Activated T-helper 9 cell treated with anti-CD3 and anti-CD28 coated beads, Interleukin-2, amount 50 U/mL, for 16 hours (primary cell): ENCODE measurements at places on chromosomes 16 and 17.

DNA sequence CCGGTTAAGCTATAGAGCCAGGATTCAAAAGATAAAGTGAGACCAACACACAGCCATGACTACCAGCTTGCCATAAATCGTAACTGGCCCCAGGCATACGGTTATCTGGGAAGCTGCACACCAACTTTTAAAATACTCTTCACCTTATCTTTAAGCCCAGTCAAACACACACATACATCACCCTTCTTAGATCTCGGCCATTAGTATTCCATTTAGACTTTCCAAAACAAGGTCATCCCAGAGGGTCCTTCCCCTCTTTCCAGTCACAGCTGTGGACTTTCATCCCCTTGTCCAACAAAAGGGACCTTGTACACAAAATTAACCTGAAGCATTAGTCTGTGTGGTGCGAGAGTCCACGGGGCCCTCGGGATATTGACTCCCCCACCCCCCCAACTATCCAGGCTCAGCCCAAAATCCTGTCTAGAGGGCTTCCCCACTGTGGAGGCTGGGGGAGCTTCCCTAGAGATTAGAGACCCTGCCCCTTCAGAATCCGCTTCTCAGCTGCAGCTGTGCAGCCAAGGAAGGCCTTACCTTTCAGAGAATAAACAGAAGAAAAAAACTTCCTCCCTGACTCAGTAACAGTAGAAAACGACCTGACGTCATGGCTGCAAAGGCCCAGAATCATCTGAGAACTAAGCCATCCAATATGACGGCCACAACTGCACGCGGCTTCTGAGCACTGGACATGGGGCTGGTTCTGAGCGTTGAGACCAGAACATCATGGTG is 9.9 kb downstream of the ZFHX3 start:
- DNase-seq = no peak

GRCh38 chr17:9240659-9241370 is 219.5 kb downstream of the NTN1 start:
- DNase-seq = no peak

GRCh38 chr17:64628641-64629040 is 33.5 kb downstream of the SMURF2 start:
- DNase-seq = no peak

DNA sequence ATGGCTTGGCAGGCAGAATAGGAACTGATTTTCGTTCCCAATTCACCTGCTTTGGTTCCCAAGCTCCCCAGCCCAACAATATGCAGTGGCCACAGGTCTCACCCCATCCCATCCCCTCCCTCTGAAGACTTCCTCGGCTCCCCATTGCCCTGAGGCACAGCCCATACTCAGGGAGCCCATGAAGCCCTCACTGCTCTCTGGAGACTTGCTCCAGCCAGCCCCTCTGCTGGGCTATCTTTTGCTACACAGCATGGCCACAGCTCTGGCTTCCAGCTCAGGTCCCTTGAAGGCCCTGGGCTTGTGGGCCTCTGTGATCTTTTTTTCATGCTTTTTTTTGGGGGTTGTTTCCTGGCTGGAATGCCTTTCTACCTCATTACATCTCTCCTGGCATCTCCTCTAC is 8.5 kb upstream of the RNF222 start:
- no peak for DNase-seq

DNA sequence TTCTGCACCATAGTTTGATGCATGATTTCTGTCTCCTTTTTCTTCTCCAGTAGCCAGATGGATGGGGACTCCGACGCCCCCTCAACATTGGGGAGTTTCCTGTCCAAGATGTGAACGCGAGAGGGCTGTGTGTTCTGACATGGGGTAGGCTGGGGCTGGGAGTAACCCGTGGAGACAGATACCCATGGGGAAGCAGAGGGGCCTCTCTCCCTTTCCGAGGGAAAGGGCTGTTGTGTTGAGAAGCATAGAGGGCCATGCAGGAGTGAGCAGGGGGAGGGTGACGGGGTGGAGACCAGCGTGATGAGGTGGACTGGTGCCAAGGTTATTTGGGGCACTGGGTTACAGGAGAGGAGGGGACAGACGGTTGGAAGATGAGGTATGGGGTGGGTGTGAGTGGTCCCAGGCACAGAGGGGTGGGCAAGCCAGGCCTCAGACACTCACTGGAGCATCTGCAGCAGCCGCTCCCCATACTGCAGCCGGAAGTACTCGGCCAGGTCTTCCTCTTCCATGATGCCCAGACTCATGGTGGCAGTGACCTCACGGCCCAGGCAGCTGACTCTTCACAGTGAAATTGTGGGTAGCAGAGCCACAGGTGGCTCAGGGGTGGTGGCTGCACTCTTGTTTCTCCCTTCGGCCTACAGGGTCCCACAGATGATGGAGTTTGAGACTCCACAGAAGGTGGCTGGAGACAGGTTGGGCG is 400 bp downstream of the CCDC42 start:
- no peak for DNase-seq

GRCh38 chr17:31431852-31432658 is 40.6 kb downstream of the RAB11FIP4 start:
- no peak for DNase-seq

- DNase-seq = no peak
Observed at GRCh38 chr17:82408288-82408937, 9.7 kb upstream of the HEXD start.

GRCh38 chr16:14232106-14232864 is 161.2 kb downstream of the MRTFB start:
- DNase-seq = no peak

DNA sequence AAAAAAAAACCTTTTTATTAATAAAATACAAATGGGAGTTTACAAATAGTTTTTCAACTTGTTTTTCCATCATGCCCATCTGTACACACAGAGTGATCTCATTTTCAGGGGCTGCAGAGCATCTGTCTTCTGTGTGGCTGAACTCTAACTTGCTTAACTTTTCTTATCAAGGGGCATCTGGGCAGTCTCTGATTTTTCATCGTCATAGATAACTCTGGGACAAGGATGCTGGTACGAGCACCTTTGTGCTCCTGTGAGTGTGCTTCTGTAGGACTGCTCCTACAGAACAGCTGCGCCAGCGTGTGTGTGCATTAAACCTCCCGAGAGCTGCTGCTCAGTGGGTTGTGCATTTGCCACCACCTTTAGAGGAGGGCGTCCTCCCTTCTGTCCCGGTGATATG is 34.6 kb upstream of the TAC4 start:
- no peak for DNase-seq

DNA sequence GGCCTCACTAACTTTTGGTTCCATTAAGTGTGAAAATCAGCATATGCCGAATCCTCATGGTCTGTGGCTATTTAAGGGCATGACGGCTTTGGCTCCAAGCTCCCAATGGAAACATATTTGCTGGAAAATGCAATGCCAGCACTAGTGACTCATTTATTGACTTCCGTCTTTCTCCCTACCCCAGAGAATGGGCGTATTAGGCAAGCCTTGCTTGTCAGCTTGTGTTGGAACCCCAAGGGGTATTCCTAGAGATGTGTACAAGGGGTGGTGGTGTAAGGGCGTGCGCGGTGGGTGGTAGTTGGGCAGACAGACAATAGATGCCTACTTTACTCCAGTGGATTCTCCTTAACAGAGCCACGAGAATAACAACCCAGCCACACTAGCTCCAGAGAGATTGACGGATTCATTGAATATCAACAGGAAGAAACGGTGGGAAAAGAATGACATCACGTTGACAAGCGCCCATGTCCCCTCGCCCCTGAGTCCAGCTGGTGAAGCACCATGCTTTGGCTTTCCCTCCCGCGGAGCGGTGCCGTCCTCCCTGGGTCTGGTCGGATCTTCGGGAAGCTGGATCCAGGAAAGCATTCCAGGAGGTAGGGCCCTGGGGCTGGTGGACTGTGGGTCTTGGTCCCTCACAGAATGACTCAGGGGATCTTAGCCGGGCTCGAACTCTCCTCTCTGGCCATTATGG is 10.3 kb downstream of the CD300LB start:
- DNase-seq = no peak

- no peak for DNase-seq
Observed at GRCh38 chr16:51967646-51968045, 579.3 kb downstream of the TOX3 start.

DNA sequence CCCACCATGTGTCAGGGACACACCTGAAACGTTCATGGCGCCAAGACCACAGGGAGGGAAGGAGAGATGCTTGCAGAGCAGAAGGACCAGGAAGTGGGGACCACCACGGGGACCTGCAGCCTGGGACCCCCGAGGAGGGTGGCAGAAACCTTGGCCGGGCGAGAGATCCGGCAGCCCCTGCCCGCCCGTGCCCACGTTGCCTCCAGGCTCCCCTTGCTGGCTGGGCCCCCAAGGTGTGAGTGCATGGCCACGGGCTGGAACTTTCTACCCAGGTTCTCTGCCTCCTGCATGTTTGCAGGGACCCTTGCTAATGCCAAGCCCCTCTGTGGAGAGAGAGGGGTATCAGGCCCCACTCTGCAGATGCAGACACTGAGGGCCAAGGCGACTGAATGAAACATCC is 50.4 kb downstream of the USP22 start:
- DNase-seq = no peak

GRCh38 chr17:40182606-40183005 is 5.3 kb downstream of the RAPGEFL1 start:
- DNase-seq = no peak

- DNase-seq = no peak
Observed at GRCh38 chr17:61766520-61766919, 96.8 kb downstream of the BRIP1 start.

DNA sequence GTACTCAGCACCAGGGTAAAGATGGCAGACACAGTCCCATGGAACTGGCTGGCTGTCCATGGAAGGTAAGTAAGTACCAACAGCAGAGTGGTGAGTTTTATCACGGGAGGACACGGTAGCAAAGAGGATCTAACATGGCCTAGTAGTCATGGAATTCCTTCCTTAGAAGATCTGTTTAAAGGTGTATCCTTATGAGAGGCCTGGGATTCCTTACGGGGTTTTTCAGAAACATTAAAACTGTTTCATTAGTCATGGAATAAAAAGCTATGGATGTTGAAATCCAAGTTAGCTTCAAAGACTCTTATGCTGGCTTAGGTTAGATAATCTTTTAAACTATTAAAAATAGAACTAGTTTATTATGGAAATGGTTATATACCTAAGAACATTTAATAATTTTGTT is 7.4 kb downstream of the FTO start:
- DNase-seq = no peak

- DNase-seq = no peak
Observed at GRCh38 chr17:59839651-59840328, 53.0 kb downstream of the TUBD1 start.

GRCh38 chr16:51051671-51052070 is 99.4 kb downstream of the SALL1 start:
- no peak for DNase-seq

- no peak for DNase-seq
Observed at GRCh38 chr16:84220851-84221250, 19.0 kb downstream of the KCNG4 start.

DNA sequence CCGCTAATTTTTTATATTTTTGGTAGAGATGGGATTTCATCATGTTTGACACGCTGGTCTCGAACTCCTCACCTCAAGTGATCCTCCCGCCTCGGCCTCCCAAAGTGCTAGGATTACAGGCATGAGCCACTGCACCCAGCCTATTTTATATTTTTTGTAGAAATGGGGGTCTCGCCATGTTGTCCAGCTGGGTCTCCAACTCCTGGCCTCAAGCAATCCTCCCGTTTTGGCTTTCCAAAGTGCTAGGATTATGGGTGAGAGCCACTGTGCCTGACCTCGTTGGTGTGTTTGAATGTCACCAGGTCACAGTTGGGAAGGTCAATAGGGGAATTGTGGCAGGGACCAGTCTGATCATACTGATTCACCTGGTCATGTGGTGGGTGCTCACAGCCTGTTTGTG is 56.7 kb upstream of the NKD1 start:
- DNase-seq = no peak

GRCh38 chr17:14004927-14005620 is 64.2 kb upstream of the COX10 start:
- no peak for DNase-seq

DNA sequence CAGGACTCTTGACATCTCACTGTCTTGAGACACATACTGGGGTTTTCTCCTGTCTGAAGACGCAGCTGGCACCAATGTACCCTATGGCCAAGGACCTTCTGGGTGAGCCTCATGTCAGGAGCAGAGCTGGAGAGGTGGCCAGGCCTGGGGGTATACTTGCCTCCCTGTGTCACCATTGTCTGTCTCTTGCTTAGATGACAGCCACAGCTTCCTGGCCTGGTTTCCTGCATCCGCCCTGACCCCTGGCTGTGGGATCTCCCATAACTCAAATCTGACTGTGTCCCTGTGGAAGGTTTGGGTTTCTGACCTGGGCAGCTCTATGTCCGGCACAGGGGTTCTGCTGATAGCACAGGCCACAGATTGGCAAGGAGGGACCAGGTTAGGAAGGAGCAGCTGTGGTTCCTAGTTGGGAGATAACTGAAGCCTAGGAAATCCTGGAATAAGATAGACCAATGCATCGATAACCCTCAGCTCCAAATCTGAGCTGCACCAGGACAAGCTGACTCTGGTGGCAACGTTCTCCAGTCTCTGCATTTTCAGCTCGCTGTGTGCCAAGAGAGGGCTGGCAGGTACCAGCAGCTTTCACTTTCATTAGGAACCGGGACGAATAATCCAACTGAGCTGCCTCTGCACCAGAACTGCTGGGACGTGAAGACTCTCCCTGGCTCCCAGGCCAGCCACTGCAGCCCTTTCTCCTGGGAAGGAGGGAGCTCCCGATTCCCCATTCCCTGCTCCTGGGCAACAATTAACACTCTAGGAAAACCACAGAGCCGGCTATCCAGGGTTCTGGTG is 5.0 kb downstream of the DEXI start:
- DNase-seq = no peak

GRCh38 chr16:10332775-10333174 is 53.1 kb upstream of the ATF7IP2 start:
- no peak for DNase-seq

DNA sequence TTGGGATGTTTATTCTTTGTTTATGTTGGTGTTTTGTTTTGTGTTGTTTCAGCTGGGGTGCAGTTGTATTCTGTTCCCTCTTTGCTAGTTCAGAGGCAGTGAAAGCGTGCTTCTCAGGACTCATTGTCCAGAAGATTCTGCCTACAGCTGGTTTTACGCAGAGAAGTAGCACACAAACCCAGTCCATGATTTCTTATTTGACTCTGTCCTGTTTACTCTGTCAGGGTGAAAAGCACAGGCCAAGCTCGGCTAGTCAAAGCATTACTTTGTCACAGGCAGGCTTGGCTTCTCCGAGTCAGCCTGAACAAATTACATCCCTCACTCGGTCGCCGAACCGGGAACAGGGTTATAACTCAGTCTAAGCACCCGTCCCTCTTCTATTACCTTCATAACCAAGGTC is 435.0 kb downstream of the MAF start:
- DNase-seq = no peak

DNA sequence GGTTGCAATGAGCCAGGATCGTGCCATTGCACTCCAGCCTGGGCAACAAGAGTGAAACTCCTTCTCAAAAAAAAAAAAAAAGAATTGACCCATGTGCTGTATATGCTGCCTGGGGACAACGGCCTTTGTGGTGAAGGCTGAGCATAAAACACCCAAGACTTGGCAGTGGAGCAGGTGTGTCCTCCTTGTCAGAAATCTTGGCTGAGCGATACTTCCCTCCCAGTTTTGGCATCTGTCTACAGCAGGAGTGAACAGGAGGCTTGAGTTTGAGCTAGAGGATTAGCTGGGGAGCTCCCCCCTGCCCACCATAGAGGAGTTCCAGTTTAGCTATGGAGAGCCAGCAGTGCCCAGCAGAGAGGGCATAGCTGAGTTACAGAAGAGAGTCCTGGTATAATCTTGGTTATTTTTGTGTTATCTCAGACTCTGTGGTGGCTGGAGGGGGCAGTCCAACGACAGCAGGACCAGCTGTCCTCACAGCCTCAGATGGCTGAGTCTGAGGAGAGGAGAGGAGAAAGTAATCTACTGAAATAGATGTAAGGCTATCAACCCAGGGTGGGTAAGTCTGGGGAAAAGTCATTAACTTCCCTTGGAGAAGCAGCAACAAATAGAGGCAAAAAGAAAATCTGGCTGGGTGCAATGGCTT is 18.4 kb downstream of the SP2 start:
- DNase-seq = no peak
